COR-L47 (cell line): ENCODE measurements at places on chromosomes 11 and 22.
A peak's percentile ranks its signal among the peaks of the same experiment; 100 is the strongest.

- no peak for DNase-seq
Observed at GRCh38 chr11:76362716-76363115, 18.2 kb downstream of the THAP12 start.

- no peak for DNase-seq
Observed at GRCh38 chr11:134036492-134037045, 32.3 kb upstream of the JAM3 start.

DNA sequence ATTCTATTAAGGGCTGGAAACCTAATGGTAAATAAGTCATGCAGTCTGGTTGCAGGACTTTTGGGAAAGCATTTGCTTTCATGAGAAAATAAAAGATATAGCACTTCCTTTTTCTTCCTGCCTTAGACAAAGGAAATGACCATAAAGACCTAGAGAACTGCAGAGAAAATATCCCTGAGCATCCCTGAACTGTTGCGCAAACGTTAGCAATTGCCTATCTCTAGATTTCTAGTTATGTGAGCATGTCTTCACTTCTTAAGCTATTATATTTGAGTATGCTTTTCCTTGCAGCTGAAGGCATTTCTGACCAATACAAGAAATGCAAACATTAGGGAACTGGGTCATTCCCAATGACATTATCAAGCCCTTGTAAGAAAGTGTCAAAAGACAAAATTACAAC is 110.6 kb downstream of the KIF18A start:
- no peak for DNase-seq

GRCh38 chr11:27839226-27839913 is 139.1 kb upstream of the BDNF start:
- DNase-seq: no peak

DNA sequence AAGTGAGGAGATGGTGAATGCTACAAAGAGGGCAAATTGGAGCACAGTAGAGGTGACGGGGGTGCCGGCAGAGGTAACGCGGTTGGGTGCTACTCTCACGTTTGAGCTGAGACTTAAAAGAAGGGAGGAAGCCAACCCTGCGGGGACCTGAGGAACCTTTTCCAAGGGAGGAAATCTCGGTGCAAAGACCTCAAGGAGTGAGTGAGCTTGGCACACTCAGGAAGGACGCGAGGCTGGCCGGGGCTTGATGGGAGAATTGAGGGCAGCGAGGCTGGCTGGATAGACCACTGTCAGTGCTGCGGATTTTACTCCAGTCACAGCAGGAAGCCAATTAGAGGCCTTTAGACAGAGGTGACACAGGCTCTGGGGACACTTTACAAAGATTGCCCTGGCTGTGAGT is 25.0 kb downstream of the TSKU start:
- no peak for DNase-seq

DNA sequence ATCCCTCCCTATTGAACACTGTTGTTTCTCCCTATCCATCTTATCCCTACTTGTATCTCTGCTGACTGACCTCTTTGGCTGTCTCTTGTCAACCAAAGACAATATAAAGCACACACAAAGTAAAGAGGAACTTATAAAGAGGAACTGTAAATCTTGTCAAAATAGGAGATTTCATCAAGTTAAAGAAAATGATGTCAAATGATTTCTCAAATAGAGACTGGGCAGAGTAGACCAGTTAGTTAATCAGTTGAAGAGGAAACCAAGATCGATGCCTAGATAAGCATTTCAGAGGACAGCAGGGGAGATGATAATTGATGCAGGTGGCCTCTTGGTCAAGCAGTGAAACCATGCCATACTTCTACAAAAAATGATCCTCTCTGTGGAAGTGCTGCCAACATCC is 22.7 kb downstream of the KCNQ1OT1 start:
- DNase-seq: no peak

DNA sequence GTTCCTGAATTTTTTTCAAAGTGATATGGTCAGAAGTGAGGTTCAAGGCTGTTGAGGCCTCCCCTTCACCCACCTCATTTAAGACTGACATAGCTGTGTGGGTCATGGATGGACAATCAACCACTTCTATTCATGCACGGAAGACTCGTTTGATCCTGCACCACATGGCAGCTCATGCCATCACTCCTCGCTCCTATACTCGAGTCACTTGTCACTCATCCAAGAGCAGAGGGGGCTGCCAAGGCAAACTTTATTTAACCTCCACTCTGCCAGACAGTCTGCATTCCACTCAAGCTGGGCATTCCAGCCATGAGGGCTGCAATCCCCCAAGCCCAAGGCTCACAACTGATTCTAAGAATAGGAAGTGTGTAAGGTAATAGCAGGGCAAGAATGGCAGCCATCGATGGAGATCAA is 34.1 kb downstream of the SNX19 start:
- no peak for DNase-seq

- DNase-seq: no peak
Observed at GRCh38 chr22:49010070-49010863, 817.4 kb downstream of the BRD1 start.

DNA sequence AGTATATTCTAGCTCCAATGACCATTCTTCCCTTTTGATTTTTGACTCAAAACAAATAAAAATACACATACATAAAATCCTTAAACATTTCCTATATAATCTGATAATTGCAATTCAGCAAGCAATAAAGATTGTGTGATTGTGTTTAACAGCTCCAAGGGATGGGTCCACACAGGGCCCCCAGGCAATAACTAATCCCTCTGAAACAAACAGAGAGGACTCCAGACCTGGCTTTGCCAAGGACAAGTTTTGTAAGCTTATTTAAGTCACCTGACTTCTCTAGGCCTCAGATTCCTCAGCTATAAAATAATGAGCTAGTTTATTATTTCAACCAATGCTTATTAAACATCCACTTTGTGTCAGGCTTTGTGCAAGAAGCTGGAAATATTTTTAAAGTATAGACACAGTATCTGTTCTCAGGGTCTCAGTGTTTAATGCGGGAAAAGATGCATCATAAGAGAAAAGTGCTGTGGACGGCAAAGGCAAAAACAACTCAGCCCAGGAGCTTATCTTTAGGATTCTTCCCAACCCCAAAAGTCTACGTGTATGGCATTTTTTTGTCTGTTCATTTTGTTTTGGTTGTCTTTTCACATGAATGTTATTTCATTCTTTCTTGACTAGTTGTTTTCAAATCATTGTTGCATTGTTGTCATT is 20.1 kb downstream of the FZD4 start:
- no peak for DNase-seq

- no peak for DNase-seq
Observed at GRCh38 chr22:25143156-25144076, 56.2 kb upstream of the CRYBB3 start.

DNA sequence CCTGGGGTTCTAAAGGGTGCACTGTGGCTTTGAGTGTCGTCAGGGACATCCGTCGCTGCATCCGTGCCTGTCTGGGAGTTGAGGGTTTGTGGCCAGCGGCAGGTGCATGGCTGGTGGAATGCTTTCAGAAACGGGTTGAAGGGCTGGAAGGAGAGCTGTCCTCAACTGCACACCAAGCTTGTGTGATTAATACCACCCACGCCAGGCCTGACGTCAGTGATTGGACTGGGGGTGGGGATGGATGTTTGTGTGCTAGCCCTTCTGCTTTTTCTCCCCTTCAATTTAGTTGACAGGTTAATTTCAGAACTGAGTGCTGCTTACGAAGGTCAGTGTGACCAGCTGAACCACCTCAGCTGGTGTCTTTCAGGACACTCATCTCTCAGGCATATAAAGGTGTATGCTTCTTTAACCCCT is 3.2 kb upstream of the GAB2 start:
- no peak for DNase-seq

DNA sequence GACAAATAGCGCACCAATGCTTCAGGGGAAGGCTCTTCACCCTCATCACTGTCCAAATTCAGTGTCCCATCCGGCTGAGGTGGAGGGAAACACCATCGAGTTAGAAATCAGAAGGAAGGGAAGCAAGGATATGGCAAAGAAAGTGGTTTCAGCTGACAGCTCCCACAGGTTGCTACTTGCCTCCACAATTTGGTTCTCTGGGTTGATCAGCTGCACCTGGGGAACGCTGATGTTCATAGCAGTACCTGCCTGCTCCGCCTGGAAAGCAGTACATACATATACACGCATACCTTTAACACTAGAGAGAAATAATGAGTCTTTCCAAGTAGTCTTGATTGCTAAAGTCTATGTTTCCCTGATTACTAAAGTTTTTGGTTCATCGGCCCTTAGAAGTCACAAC is 37.8 kb upstream of the APOA1 start:
- no peak for DNase-seq

DNA sequence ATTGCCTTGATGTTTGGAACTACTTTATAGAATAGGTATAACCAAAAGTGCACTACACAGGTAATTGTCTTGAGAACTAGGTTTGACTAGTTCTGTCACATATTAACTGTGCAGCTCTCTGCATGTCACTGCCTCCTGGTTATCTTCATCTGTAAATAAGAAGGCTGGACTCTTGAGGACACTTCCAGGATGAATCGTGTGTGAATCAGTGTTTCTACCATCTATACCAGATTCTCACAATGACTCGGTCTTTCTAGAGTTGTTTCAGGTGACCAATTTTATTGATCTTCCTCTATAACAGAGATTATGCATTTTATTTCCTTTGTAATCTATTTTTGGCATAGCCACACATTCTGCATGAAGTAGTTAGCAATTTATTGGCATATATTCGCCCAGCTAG is 1181.0 kb upstream of the TENM4 start:
- DNase-seq: no peak

DNA sequence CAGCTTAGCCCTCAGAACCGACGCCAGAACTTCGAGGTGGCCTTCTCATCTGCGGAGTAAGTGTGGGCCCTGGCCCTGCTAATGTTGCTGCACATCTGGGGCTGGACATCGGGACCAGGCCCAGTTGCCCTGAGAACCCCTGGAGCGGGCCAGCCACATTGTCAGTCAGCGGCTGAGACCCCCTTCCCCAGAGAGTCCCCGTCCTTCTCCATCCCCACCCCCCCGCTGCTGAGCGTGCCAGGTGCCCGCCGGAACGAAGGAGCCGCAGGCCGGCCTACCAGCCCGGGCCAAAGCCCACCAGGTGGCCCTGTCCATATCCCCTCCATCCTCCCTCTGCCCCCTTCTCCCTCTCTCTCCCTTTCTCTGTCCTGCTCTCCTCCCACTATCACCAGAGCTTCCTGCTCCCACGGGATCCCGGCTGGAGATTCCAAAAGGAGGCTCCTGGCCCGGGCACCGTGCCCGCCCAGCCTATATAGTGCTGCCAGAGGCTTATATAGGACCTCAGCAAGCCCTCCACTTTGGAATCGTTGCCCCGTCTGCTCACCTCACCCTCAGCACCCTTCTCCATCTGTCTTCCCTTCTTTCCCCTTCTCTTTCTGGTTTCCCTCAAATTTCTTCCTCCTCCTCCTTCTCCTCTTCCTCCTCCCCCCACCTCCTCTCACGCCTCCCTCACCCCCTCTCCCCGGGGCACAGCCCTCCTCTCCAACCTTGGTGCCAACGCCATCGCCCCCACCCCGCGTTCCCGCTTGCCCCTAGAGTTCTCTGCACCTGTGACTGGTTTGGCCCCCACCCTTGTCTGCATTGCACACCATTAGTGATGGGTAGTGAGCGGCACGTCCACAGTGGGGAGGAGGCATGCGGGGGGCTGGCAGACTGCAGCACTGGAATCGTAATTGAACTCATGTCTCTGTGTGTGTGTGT is 7.3 kb downstream of the SELENOM start:
- DNase-seq: no peak

GRCh38 chr22:23485490-23485889 is 94.6 kb downstream of the IGLL1 start:
- DNase-seq: no peak

DNA sequence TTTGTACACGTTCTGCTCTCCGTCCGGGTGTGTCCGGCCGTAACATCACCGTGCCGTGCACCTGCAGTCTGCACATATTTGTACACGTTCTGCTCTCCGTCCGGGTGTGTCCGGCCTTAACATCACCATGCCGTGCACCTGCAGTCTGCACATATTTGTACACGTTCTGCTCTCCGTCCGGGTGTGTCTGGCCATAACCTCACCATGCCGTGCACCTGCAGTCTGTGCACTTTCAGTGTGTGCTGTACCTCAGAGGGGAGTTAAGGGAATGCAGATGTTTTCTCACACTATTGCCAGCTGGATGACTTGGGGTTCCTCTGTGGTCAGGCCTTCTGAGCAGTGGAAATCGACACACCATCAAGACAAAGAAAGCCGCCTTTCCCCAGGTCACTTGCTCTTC is 4.2 kb downstream of the TTLL8 start:
- DNase-seq: no peak

- DNase-seq: no peak
Observed at GRCh38 chr22:41840216-41840615, 7.3 kb downstream of the SREBF2 start.

GRCh38 chr11:112581747-112582146 is 321.1 kb upstream of the PLET1 start:
- no peak for DNase-seq

GRCh38 chr11:79390477-79390876 is 50.4 kb downstream of the TENM4 start:
- no peak for DNase-seq

GRCh38 chr11:130478881-130479280 is 30.4 kb downstream of the ADAMTS15 start:
- DNase-seq: no peak

- DNase-seq: no peak
Observed at GRCh38 chr11:975827-976226, 50.2 kb downstream of the AP2A2 start.

DNA sequence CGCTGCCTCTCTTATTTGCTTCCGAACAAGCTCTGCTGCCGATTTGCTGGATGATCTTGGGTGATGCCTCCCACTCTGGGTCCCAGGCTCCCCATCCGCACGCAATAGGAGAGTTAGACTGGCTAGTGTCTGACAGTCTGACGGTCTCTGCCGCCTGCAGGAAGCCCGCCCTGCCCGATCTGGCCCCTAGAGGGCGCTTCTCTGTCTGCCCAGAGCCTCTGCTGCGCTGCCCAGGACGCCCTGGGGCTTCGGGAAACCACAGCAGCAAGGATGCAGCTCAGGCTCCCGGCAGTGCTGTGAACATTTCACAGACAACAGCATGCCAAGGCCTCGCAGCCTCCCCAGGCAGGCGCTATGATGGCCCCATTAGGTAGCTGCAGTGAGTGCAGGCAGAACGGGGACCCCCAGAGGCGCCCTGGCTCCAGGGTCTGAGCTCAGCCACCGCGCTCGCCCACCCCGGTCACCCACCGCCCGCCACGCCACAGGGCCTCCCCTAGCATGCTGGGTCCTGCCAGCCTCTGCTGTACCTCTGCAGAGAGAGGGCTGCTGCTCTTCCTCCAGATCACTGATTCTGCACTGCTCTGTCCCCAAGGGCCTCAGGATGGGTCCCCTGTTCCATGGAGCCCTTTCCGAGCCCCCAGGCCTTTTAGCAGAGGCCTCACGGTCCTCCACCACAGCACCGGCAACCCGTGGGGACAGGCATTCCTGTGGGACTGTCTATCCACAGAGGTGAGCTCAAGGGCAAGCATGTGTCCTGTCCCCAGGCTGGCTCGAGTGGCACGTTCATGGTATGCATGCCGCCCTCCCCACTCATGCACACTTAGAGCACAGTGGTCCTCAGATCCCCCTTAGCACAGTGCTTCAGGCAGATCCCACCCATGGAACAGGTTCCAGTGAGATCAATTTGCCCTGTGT is 4.3 kb upstream of the BAIAP2L2 start:
- DNase-seq: peak; percentile 66

DNA sequence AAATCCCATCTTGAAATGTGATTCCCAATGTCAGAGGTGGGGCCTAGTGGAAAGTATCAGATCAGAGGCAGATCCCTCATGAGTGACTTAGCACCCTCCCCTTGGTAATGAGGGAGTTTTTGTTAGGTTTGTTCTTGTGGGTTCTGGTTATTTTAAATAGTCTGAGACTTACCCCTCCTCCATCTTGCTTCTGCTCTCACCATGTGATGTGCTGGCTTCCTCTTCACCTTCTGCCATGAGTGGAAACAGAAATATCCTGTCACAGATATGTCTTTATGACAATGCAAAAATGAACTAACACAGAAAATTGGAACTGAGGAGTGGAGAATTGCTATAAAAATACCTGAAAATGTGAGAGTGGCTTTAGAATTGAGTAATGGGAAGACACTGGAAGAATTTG is 33.1 kb downstream of the TMEM225 start:
- no peak for DNase-seq
